CD4-positive, alpha-beta T cell (primary cell): ENCODE measurements at places on chromosomes 11 and 22.

- no peak for DNase-seq
Observed at GRCh38 chr11:20093775-20094174, 66.5 kb downstream of the DBX1 start.

GRCh38 chr11:130474637-130475400 lies 26.4 kb downstream of the ADAMTS15 start:
- DNase-seq = no peak

DNA sequence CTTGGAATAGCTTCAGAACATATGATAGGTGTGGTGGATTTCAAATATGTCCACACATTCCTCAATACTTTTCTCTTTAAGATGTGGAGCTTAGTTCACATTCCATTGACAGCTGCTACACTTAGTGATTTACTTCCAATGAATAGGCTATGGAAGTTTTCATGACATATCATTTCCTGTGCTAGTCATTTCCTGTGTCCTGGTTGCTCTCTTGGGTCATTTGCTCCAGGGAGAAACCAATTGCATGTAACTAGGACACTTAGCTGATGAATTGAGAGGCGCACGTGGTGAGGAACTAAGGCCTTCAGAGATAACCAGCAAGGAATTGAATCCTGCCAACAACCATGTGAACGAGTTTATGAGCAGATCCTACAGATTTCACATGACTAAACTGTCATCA lies 120.9 kb downstream of the SLC17A6 start:
- no peak for DNase-seq

- DNase-seq = peak; percentile 50
Observed at GRCh38 chr22:37566329-37566837, 6.1 kb downstream of the CDC42EP1 start.

- no peak for DNase-seq
Observed at GRCh38 chr11:124791626-124792341, 8.4 kb downstream of the MSANTD2 start.

- no peak for DNase-seq
Observed at GRCh38 chr11:64839887-64840782, 4.3 kb downstream of the CDC42BPG start.

DNA sequence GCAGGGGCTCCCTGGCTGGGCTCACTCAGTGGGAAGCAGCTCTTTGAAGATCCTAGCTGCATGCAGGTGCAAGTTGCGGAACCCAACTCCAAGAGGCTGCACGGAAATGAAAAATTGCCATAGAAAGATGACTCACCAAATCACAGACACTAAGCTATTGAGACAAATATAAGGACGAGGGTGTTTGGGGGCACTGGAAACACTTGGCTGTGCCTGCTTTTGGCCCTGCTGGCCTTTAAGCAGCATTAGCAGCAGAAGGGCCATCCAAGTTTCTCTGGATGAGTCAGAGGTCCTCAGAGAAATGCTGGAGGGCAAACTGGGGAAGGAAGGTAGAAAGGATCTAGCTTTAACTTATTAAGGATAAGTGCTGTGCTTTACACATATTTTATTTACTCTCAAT lies 282.3 kb downstream of the KIRREL3 start:
- no peak for DNase-seq

DNA sequence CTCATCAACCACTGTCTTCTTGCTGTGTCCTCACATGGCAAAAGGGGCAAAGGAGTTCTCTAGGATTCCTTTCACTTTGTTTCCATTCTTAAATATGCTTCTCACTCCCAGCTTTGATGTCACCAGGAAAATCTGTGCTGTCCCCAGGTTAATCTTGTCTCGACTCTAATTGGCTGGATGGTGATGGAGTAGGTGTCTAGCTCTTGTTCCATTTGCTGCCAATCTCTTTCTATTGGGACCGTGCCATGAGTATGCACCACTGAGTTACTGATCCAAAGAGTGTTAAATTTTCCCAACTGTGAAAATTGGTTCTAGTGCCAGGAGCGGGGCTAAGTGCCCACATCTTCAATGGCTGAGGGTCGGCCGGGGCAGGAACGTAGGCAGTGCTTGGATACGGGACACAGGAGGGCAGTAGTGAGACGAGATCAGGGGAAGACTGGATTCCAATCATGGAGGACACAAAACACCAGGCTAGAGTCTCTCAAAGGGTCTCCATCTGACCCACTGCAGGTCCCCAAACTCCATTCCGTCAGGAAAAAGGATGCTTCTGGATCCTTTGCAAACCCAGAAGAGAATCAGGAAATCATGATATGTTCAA lies 47.7 kb upstream of the CSNK2A3 start:
- no peak for DNase-seq

DNA sequence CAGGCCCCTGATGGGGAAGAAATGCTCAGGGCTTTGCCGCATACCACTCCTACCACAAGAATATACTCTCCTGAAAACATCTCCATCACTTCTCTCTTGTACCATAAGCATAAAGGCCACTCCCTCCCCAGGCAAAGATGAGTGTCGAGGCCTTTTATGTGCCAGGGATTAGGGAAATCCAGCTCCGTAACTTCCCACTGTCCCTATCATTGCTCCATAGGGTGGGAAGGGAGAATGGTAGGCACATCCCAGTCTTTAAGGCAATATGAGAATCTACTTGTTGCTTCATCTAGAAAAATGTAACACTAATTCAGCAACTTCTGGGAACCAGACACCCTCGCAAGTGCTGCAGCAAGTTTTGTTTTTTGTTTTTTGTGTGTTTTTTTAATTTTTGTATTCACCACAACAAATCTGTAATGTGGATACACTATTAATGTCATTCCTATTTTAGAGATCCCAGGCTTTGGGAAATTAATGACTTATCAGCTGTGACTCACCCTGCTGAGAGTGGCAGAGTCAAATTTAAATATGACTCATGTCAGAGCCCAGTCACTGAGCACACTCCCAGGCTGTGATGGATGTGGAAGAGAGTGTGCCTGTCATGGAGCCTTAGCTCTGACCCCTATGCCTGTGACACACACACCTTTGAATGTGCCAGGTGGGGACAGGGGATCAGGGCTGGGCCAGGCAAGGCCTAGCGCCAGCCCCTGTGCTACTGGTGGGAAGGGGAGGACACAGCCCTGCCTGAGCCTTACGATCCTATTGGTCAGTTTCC lies 23.4 kb downstream of the PANX1 start:
- DNase-seq = peak; percentile 39

GRCh38 chr11:58938398-58938797 lies 890 bp upstream of the GLYATL1 start:
- DNase-seq = no peak

DNA sequence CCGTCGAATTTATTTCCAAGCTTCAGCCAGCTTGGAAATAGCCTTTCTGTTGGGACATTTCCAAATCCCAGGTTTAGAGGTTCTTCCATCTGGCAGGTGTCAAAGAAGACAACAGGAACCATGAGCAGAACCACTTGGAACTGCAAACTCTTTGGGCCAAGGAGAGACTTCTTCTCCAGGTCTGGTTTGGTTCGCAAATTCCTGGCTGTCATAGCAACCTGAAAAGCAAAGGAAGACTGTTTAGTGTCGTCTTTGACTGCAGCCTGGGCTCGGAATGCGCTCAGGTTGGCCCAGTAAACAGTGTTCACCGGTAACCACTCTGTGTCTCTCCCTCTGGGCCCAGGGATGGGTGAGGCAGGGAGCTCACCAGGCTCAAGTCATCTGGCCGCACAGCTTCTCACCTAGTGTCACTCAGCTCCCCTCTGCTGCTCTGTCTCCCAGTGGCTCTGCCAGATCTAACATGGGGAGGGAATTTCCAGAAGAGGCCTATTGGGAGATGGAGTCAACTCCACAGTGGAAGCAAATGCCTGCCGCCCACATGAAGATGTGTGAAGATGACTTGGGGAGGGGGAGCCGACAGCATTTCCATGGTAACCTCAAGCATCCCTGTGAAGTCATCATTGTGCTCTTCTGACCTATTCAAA lies 11.9 kb upstream of the CLMP start:
- no peak for DNase-seq
